ENCODE measurements at places on chromosomes 7 and 10. TPM values are rescaled to one million over a fixed set of nuclear protein-coding genes. Genes with fewer than 3 reads are reported as not detected.

SP8 gene
- polyA plus RNA-seq = not detected

HTR5A gene
- not detected for polyA plus RNA-seq

AKR1C4 gene
- not detected for polyA plus RNA-seq

SLC18A3 gene
- polyA plus RNA-seq = not detected

STK31 gene
- polyA plus RNA-seq = 0.11 TPM

TRIM50 gene
- polyA plus RNA-seq = not detected

NPTX2 gene
- polyA plus RNA-seq = not detected

EPDR1 gene
- polyA plus RNA-seq = not detected

WEE2 gene
- polyA plus RNA-seq = not detected

All from CD4-positive, CD25-positive, alpha-beta regulatory T cell (primary cell).